ENCODE measurements at places on chromosomes 3 and 15.

GRCh38 chr15:58473724-58474123 lies 41.9 kb downstream of the LIPC start:
- no peak for DNase-seq

- no peak for DNase-seq
Measured at GRCh38 chr15:64640146-64640871, 135.1 kb downstream of the RBPMS2 start.

GRCh38 chr3:164897342-164897741 lies 181.0 kb downstream of the SI start:
- DNase-seq = no peak

GRCh38 chr3:129106320-129106719 lies 15.3 kb downstream of the RAB43 start:
- no peak for DNase-seq

- no peak for DNase-seq
Measured at GRCh38 chr3:57900786-57901185, 107.4 kb upstream of the FLNB start.

GRCh38 chr3:160618878-160619277 lies 53.5 kb upstream of the KPNA4 start:
- DNase-seq = no peak

- DNase-seq = no peak
Measured at GRCh38 chr3:194582196-194582905, 50.9 kb downstream of the TMEM44 start.

GRCh38 chr3:138112362-138112761 lies 3.0 kb downstream of the DZIP1L start:
- DNase-seq = no peak

GRCh38 chr3:167318996-167319615 lies 61.0 kb downstream of the ZBBX start:
- DNase-seq = no peak

GRCh38 chr3:6600237-6600636 lies 260.7 kb upstream of the GRM7 start:
- no peak for DNase-seq

GRCh38 chr3:162489853-162490252 lies 993.2 kb downstream of the OTOL1 start:
- DNase-seq = no peak

DNA sequence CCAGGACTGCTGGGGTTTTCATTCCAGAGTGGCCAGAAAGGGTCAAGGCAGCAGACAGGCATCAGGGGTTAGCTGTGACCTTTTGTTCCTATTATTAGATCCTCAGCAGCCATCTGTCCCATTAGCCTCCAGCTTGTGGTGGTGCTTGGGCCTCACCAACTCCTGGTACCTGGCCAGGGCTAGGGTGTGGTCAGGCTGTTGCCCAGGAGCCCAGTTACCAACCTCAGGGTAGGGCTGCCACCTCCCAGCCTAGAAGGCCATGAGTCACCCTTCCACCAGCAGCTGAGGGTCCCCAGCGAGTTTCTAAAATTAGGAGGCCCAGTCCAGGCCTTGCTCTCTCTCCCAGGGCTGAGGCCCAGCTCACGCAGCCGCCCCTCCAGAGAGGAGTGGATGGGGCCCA lies 12.2 kb downstream of the TMEM43 start:
- DNase-seq = no peak

DNA sequence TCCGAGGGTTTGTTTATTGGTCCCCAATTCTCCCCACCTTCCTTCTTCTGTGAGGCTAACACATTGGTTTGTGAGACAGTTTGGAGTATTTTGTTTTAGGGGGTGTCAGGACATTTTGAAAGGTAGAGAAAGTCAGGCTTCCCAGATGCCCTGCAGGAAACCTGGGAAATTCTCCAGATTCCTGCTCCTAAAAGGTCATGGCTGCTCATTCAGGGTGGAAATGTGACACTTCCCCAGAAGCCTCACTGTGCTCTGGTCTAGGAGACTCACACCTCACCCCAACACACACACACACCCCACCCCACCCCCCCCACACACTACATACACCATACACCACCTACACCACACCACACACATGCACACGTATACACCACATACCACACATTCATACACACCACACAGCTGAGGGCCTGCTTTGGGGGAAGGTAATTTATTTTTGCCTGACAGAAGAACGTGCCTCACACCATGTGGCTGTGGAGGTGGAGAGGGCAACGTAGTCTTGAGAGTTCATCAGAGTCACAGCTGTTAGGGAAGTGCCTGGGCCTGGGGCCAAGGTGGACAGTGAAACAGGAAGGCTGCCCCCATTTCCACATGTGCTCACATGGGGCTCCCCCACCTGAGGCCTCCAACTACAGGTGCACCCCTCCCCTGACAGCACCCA lies 40.4 kb upstream of the LIMD1 start:
- DNase-seq = no peak

DNA sequence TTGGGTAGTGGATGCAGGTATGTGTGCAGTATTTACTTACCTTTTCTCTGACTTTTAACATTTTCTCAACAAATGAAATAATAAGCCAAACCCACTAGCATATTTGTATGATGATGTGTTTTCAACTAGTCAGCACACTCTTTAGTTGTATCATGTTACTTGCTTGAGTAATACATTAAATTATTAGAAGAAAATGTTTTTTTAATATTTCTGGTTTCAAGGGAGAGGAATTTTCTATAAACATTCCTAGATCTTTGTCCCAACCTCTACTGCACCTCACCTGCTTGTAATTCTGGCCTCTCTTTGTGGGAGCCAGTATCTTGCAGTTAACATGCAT lies 161.8 kb upstream of the CBLB start:
- DNase-seq = no peak

- DNase-seq = no peak
Measured at GRCh38 chr15:84001655-84002054, 233.9 kb upstream of the GOLGA6L4 start.

- DNase-seq = no peak
Measured at GRCh38 chr15:23411841-23412240, 35.2 kb downstream of the GOLGA6L2 start.

- DNase-seq = no peak
Measured at GRCh38 chr3:194871143-194871863, 185.6 kb downstream of the FAM43A start.

GRCh38 chr3:181952929-181953328 lies 241.2 kb downstream of the SOX2 start:
- no peak for DNase-seq

- no peak for DNase-seq
Measured at GRCh38 chr3:48275287-48276027, 34.6 kb downstream of the ZNF589 start.

DNA sequence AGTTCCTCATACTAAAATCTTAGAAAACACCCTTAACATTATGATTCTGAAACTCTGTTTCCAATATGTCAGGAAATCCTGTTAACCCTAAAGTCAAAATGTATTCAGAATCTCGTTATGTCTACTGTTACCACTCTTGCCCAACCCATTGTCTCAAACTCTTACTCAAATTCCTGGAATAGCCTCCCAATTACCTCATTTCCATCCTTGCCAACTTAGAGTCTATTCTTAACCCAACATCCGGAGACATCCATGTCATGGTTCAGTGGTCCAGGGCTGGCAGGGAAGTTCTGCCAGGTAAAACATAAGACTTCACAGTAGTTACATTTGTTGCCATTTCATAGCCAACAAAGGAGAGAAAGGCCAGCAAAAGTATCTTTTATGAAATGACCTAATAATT lies 593.9 kb downstream of the PYDC2 start:
- DNase-seq = no peak

DNA sequence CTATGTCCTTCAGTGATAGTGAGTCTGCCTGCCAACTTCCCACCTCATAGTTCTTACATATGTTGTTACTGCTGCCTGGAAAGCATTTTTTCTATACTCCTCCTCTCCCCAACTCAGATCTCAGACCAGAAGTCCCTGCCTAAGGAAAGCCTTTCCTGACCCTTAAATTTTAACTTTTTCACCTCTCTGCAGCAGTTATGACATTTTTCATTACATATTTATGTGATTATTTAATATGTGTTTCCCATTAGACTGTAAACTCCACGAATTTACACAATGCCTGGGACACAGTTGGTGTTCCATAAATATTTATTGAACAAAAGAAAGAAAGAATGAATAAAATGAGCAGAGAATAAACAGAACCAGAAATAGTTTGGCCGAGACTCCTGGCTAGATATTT lies 125.5 kb downstream of the MITF start:
- no peak for DNase-seq

DNA sequence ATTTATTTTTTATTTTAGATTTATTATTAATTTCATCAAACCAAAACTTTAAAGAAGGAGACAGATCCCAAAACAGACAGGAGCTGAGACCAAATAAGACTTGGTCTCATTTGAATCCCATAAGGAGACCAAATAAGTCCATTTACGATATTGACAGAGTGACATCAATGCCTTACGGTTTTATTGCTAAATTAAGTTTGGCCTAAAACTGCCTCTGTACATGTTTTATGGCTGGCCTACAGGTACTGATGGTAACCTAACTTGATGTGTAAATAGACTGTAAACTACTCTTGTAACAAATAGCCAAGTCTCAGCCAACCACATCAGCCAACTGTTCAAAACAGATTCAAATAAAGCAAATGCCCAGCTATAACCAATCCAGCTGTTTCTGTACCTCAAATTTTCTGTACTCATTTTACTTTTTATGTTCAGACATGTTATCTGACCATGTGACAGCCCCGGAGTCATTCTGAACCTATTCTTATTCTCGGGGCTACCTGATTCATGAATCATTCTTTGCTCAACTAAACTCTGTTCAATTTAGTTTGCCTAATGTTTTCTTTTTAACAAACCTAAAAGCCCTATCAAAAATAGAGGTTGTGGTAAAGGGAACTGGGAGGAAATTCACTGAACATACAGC lies 89.4 kb upstream of the CDAN1 start:
- no peak for DNase-seq

- DNase-seq = no peak
Measured at GRCh38 chr3:7106635-7107034, 245.7 kb downstream of the GRM7 start.

DNA sequence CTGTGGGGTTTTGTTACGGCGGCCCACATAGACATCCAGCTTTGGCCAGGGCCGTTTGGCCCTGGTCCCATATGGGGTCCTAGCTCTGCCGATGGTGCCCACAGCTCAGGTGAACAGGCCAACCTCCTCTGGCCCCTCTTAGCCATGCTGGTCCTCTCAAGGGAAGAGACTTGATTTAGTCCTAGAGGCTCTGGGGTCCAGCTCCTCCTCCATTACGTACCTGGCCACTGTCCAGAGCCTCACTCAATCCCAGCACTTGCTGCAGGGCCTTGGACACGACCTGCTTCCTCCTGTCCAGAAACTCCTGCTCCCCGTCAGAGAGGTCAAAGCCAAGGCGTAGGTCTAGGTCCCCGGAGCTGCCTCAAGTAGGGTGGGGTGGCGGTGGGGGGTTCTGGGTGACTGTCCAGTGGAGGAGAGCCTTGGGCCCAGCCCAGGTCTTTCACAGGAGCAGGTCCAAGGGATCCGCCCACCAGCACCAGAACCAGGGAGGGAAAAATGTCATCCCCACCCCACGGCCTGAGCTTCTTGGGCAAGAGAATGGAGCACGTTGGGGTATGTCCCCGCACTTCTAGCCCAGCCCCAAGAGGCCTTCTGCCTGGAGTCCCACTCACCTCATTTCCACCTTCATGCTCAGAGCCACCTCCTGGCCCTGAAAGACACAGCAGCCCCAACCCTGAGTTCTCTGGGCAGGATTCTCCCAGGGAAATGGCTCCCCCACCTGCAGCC lies 6.8 kb downstream of the PLA2G4F start:
- no peak for DNase-seq

GRCh38 chr3:48468329-48468731 lies 21.8 kb downstream of the ATRIP start:
- no peak for DNase-seq

GRCh38 chr3:143220741-143221140 lies 101.2 kb downstream of the CHST2 start:
- no peak for DNase-seq

- no peak for DNase-seq
Measured at GRCh38 chr3:155323063-155323666, 29.7 kb upstream of the STRIT1 start.

DNA sequence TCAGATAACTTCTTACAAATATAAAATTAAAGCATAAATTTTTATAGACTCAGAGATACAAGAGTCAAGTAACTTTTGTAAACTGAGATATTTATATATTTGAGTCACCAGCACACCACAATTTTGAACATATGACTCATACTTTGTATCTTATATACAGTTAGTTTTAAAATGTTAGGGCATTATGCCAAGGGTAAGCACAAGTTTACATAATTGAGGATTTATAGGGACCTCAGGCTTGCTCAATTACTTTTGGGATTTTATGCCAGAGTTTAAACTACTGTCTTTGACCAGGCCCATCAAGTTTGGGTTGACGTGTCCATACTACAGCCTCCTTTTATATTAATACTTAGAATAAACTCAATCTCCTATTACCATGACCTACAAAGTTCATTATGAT lies 7.4 kb upstream of the FGF7 start:
- no peak for DNase-seq

DNA sequence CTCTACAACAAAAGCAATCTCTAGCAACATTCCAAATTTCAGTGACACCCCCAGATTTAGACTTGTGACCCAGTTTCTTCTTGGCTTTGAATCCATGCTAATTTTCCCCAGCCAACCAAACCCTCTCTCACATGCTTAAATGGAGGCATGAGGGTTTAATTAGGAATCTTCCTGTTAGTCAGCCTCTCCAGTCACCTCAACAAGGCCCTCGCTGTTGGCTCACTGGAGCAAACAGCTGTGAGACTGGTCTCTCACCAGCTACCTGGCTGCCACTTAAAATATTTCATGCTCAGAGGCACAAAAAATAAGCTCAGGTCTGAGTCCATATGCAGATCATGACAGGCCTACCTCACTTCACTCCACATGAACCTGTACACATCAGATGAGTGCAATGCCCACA lies 630.4 kb upstream of the ADAMTS9 start:
- DNase-seq = no peak

DNA sequence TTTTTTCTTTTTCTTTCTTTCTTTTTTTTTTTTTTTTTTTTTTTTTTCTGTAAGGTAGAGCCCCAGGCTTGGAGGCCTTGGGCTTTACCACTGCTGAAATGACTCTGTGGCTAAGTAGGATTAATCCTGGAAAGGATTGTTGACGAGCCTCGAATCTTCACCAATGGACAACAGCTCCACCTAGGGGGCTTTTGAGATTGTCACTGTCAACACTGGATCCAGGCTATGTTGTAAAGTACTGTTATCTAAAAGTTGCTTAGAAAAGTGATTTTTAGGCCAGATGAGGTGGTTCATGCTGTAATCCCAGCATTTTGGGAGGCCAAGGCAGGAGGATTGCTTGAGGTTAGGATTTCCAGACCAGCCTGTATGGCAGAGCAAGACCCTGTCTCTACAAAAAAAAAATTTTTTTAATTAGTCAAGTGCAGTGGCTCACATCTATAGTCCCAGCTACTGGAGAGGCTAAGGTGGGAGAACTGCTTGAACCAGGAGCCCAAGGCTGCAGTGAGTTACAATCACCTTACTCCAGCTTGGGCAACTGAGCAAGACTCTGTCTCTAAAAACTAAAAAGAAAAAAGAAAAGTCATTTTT lies 41.6 kb downstream of the KLHL18 start:
- peak; percentile 8 for DNase-seq

GRCh38 chr3:52404391-52404790 lies 40.5 kb downstream of the SEMA3G start:
- no peak for DNase-seq

- no peak for DNase-seq
Measured at GRCh38 chr15:57506422-57506821, 85.3 kb upstream of the MYZAP start.

All from stimulated activated CD4-positive, alpha-beta T cell treated with anti-CD3 and anti-CD28 coated beads, TNF-alpha, amount 100 ng/mL, for 4 hours (primary cell).